GM20000 (cell line): ENCODE measurements at places on chromosomes 2 and 18.
A peak's percentile ranks its signal among the peaks of the same experiment; 100 is the strongest.

GRCh38 chr18:70535041-70535440, 246.2 kb downstream of the SOCS6 start:
- DNase-seq, result no peak

DNA sequence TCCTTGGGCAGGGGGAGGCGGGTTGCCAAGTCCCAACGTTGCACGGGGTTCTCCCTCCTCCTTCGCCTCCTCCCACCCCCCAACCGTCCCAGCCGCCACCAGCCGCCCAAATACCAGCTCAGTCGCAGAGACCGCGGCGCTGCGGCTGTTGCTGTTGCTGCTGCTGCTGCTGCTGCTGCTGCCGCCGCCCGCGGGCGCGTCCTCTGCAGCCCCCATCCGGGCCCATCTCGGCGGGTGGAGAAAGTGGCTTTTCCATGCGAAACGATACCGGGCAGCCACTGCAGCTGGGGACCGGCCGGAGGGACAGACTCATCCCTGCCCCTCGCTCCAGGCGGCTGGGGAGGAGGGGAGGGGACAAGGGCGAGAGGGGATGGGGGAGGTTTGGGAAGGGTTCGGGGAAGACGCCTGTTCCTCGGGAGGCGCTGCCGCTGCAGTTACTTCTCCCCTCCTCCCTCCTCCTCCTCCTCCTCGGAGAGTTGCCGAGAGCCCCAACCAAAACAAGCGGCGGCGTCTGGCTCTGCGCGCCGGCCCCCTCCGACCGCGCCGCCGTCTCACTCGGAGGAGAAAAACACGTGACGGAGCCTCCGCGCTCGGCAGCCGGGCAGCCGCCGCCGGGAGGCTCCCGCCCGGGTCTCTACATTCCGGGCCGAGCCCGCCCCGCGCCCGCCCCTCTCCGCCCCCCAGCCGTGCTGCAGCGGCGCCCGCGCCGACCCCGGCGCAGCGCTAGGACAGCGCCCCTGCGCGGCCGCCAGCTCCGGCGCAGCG, at the start of gene IRS1:
Gene IRS1 (minus strand): TSS at position 610 of the 765 bp plus-strand sequence. CDS start 1,082 bp downstream, outside the sequence.
- DNase-seq, result peak; percentile 81

DNA sequence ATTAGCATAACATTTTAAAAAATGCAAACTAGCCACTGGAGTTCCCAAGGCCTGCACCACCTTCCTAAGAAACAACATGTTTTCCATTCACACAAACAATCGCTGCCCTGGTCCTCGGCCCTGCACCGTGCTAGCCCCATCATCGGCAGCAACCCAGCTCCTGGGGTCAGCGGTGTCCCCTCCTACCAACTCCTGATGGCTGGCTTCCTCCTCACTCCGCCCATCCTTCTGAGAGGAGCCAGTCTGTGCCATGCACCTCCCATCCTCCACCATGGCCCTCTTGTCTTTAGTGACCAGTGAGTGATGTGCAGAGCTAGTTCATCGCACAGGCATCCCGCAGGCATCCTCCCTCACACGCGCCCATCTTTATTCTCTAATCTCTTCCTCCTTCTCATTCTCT, 81.9 kb downstream of the LONRF2 start:
- no peak for DNase-seq

- DNase-seq, result no peak
Observed at GRCh38 chr2:44273596-44273995, 1.7 kb upstream of the SLC3A1 start.

DNA sequence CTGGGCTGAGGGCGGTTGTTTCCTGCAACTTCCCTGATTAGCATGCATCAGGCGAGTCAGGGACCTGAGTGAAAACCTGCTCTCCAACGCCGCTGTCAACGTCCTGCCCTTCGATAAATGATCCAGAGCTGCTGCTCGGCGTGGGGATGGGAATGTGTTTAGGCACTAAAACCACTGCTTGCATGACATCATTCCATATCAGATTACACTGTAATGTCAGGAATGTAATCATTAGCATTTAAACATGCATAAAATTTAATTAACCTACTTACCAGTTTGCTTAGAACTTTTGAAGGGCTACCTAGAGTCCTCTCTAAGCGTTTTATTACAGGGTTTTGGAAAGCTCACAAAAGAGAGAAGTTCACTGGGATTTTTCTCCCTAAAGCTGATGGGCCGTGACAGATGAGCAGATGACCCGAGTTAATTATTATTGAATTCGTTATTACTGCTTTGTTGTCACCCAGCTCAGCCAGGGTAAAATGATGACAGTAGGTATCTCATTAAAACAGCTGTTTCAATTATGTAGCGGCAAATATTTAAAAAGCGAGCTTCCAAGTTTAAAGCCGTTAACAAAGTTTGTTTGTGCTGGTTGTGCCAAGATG, 685.6 kb upstream of the SALL3 start:
- no peak for DNase-seq

GRCh38 chr18:47215554-47216138, 35.8 kb downstream of the SKOR2 start:
- DNase-seq, result peak; percentile 23

DNA sequence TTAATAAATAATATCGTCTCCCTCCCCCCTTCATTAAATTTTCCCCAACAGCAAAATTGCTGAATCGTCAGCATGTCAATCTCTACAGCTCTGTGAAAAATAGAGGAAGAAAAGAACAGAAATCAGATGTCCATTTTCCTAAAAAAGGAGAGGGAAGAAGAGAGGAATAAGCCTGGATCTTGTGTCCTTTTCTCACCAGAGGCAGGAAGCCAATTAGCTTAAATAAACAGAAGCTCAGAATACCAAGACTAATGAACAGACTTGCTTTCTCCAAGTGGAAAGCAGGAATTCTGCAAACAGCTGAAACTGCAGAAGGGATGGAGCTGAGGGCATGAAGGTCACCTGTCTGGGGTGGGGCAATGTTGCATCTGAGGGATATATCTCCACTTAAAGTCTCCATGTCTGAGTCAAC, 265.7 kb downstream of the CCDC85A start:
- DNase-seq, result no peak

DNA sequence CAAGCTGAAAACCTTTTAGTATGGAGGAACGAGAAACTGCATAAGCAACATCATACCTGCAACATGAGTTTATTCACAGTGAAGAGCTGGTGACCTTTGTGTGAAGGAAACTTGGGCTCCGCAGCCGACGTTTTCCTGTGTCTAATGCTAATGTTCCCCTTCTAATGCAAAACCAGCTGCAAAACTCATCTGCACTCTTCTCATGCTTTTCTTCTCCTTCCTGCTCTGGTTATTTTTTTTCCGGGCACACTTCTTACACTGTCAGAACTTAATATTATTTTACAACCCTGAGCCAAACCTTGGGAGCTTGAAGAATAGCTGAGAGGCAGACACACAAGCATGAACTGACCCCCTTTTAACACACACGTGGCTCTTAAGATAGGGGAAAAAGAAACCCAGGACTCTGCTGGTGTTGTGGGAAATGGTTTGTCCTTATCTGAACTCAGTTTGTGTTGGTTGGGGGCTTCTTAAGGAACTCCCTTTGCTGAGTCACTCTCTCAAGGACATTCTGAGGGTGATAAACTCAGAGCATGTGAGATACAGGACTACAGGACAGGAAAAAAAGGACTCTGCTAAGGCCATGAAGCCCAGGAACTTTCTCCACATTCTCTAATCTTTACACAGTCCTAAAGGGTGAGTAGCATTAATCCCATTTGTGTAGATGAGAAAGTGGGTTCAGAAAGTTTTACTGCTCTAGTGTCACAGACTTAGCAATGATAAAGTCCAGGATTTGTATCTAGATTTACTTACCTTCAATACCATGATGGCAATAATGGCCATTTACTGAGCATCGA, 439.3 kb upstream of the TRIB2 start:
- DNase-seq, result no peak

GRCh38 chr2:238811293-238811692, 36.6 kb upstream of the TWIST2 start:
- no peak for DNase-seq

- DNase-seq, result peak; percentile 13
Observed at GRCh38 chr2:6526093-6526824, 339.4 kb downstream of the CMPK2 start.

DNA sequence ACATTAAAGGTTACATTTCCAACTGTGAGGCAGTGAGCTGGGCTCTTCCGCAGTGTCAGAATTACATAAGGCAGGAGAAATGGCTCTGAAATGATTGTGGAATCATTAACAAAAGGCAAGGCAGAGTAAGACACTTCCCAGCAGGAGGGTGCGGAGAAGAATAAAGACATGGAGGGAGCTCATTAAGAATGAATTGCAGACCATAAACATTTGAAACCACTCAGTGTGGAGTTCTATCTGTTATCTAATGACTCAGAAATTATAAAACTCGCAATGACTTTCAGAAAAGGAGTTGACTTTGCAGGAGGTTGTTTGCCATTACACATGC, 77.0 kb downstream of the SMIM21 start:
- no peak for DNase-seq

DNA sequence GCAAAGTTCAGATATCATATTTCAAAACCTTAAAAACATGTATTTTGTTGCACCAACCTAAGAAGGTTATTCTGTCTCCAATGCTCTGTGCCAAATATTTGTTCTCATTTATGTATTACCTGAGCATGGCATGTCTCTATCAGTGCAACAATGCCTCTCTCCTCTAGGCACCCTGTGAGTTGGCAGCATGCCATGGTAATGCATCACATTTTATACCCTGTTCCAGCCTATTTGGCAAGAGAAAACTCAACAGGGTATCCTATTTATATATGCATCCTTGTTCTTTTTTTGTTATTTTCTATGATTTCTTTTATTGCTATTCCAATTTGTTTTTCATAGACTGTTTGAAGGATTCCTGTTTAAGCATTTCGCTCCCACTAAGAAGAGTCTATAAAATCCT, 126.3 kb upstream of the NRXN1 start:
- no peak for DNase-seq

- DNase-seq, result no peak
Observed at GRCh38 chr2:119205001-119205706, 18.5 kb upstream of the STEAP3 start.

DNA sequence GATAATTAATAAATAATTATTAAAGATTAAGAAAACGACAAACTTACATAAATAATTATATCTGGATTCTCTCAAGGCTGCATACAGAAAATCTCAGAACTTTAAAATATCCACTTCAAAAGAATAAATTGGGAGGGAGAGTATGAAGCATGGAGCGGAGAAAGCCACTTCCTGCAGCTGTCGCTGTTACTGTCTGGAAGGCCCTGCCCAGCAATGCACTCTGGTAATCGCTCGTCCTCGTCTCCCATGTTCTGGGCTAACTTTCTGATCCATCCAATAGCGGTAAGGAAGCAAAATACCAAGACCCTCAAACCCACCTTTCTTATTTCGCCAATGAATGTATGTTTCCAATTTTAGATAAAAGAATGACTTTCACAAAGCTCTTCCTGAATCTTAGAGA, 26.7 kb downstream of the CYRIA start:
- DNase-seq, result no peak

GRCh38 chr2:66110086-66110485, 324.8 kb upstream of the MEIS1 start:
- DNase-seq, result no peak
